Peyer's patch (tissue), 4 donors: ENCODE measurements at places on chromosomes 2 and 18. TPM values are rescaled to one million over a fixed set of nuclear protein-coding genes. Genes with fewer than 3 reads are reported as not detected.

EGR4 gene
- not detected for total RNA-seq

TBR1 gene
- not detected for total RNA-seq

RAX gene
- total RNA-seq: not detected

DNA sequence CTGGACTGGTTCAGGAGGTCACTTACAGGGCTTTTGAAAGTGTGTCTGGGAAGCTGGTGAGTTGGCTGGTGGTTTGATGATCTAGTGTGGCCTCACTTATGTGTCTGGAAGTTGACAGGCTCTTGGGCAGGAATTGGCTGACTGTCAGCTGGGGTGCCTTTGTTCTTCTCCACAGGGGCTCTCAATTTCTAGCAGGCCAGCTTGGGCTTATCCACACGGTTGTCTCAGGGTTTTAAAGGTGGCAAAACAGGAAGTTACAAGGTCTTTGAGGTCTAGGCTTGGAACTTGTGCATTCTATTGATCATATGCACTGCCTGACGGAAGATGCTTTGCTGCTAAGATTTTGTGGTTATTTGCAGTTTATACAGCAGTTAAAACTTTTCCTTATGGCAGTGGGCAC is 52.0 kb upstream of the CELF4 start:
- H3K27me3 ChIP-seq: no peaks in the 10 kb centered on the region
- no peaks in the 10 kb centered on the region for H3K36me3 ChIP-seq
- no peak for DNase-seq
- no peak overlapping the region for H3K4me3 ChIP-seq
- no peak overlapping the region for H3K27ac ChIP-seq

- no peaks in the 10 kb centered on the region for H3K27me3 ChIP-seq
- no peak for DNase-seq
- H3K36me3 ChIP-seq: no peaks in the 10 kb centered on the region
- no peak overlapping the region for H3K4me3 ChIP-seq
- no peaks in the 10 kb centered on the region for H3K4me1 ChIP-seq
- no peak overlapping the region for H3K27ac ChIP-seq
Observed at GRCh38 chr2:157918319-157918718, 42.2 kb upstream of the ACVR1 start.

- no peaks in the 10 kb centered on the region for H3K36me3 ChIP-seq
- no peaks in the 10 kb centered on the region for H3K27me3 ChIP-seq
- no peak overlapping the region for H3K27ac ChIP-seq
- no peaks in the 10 kb centered on the region for H3K4me1 ChIP-seq
- no peak for DNase-seq
Observed at GRCh38 chr2:113123726-113124125, 3.7 kb upstream of the IL1RN start.
